ENCODE measurements at places on chromosomes 6 and 20.

- DNase-seq: no peak
These were observed 2.9 kb upstream of the SOD2 start for GRCh38 chr6:159695984-159696383.

DNA sequence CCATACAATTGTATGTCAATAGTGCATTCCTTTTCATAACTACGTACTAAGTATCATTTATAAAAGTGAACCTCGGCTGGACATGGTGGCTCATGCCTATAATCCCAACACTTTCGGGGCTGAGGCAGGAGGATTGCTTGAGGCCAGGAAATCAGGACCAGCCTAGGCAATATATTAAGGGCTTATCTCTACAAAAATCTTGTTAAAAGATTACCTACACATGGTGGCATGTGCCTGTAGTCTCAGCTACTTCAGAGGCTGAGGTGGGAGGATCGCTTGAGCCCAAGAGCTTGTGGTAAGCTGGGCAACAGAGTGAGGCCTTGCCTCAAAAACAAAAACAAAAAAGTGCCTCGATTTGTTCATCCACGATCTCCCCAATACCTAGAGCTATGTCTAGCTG, 449.7 kb upstream of the SULF2 start:
- no peak for DNase-seq

- DNase-seq: no peak
These were observed 52.6 kb downstream of the CNKSR3 start for GRCh38 chr6:154457881-154458284.

- DNase-seq: no peak
These were observed 260.3 kb downstream of the LRFN2 start for GRCh38 chr6:40326714-40327421.

- no peak for DNase-seq
These were observed 99.7 kb upstream of the RALGAPA2 start for GRCh38 chr20:20812136-20812535.

- peak; percentile 33 for DNase-seq
These were observed 876 bp upstream of the DSP start for GRCh38 chr6:7540595-7540994.

DNA sequence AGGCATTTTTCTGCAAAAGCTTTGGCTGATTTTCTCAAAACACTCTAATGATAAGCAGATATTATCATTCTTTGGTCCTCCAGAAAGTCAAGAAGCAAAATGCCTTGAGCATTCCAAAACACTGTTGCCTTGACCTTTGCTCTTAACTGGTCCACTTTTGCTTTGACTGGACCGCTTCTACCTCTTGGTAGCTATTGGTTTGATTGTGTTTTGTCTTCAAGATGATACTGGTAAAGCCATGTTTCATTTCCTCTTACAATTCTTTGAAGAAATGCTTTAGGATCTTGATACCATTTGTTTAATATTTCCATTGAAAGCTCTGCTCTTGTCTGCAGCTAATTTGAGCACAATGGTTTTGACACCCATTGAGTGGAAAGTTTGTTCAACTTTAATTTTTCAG, 35.6 kb upstream of the SDHAF4 start:
- no peak for DNase-seq

DNA sequence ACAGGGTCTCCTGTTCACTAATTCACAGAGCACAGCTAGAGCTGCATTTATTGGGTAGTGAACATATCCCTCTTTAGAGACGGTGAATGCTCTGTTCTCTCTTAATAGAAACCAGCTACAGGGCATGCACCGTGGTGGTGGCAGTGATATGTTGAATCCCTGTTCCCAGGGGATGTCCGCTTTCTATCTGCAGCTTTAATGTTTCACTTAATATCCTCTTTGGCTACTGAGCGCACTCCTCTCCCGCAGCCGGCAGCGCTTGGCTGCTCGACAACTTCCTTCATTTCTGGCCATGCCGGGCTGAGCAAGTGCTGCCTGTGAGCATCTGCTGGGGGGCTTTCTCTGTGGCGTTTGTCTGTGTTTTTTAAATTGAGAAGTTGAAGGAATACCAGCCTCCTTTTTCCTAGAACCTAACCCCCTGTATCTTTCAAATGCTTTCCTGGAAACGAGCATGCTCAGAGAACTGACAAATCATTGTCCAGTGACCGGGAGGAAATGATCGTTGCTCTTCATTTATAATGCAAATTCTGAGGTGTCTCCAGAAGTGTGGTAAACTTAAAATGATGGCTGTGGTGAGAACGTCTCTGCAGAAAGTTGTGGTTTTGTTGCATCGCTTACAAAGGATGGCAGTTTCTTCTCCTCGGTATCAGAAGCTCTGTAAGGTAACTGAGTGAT, 297.9 kb downstream of the UTRN start:
- DNase-seq: no peak

DNA sequence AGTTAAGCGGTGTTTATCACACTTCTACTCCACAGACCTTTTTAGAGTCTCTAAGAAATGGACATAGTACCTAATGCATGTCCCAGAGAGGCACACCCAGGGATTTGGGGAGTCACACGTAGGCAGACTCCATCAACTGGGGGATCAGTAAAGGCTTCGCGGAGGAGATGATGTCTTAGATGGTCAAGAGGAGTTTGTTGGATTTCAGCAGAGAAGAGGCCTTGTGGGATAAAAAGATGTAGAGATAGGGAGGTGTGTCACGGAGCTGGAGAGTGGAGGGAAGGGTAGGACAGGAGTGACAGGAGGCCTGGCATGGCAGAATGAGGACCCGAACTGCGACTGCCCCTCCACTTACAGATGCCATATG, 9.1 kb downstream of the DYNLRB1 start:
- no peak for DNase-seq

Data from adipocyte (in vitro differentiated cells).